ENCODE measurements at places on chromosomes 2 and 18. TPM values are rescaled to one million over a fixed set of nuclear protein-coding genes. Genes with fewer than 3 reads are reported as not detected.
A peak's percentile ranks its signal among the peaks of the same experiment; 100 is the strongest.

GRCh38 chr2:109279243-109279860 lies 150.3 kb downstream of the SH3RF3 start:
- DNase-seq: peak; percentile 64

DNA sequence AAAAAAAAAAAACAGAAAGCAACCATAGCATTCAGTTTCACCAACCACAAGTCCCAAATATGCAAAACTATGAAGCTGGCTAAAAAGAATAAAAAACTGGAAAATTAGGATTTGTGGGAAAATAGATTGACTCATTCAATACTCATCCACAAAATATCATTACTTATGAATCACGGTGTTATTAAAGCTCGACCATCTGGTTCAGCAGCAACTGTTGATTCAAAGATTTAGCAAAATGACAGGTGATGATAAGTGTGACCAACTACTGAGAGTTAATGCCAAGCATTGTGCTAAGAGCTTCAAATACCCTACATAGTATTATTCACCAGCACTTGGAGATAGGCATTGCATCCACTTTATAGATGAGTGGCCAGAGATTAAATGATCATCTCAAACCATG lies 26.2 kb upstream of the XDH start:
- DNase-seq: peak; percentile 55

- DNase-seq: no peak
These were observed 205.7 kb upstream of the ZSWIM2 start for GRCh38 chr2:187054501-187055319.

- DNase-seq: no peak
These were observed 22.8 kb downstream of the TRABD2A start for GRCh38 chr2:84858123-84858522.

DNA sequence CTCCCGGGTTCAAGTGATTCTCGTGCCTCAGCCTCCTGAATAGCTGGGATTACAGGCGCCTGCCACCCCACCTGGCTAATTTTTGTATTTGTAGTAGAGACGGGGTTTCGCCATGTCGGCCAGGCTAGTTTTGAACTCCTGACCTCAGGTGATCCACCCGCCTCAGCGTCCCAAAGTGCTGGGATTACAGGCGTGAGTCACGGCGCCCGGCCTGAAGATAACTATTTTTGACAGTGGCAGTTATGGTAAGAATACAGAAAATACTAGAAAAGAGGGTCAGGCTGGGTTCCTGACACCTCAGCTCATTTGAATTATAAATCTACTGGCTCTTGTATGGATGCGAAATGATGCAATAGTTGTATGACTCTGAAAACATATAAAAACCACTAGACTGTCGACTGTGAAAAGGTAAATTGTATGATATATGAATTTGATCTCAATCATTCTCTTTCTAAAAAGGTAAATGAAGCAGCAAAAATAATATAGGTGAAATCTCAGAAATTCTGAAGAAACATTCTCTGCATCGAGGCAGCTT lies 11.1 kb upstream of the DGKD start:
- no peak for DNase-seq

DNA sequence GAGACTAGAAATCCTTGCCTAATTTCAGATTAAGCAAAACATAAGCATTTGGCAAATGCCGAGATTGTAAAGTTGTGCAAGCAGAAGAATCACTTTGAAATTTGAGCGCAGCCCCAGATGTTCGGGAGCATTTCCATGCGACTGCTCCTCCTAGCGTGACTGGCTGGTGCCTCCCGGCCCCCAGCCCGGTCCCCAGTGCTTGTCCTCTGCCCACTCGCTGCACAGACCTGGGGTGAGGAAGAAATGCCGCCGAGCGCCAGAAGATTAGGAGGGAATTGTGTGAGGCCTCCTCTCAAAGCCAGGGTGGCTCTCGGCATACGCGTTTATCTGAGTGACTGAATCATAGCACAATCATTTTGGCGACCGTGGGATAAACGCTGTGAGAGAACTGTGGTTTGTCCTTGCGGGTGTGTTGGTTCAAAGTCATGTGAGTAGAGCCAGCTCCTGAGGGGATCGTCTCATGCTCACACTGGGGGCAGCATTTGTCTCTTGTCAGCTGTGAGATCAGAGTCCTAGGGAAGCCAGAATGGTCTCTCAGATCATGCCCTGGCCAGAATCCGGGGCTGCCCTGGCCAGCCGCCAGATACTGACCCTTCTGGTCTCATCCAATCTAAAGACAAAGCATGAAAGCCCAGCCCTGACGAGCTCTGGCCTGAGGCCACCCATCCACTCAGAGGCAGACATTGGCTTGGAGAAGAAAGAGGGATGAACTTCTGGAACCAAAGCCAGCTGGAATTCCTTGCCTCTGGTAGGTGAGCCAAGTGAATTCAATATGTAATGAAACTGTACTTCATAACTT lies 189.3 kb downstream of the SH3RF3 start:
- peak; percentile 98 for DNase-seq

- DNase-seq: no peak
These were observed 301.8 kb downstream of the AGPS start for GRCh38 chr2:177694348-177694747.

TMEM17 gene
- 1.2 TPM for polyA plus RNA-seq

All from muscle of leg (tissue), 16 donors.